ENCODE measurements at places on chromosomes 4 and X.

GRCh38 chrX:109773374-109773773, 40.3 kb upstream of the ACSL4 start:
- no peak for DNase-seq

DNA sequence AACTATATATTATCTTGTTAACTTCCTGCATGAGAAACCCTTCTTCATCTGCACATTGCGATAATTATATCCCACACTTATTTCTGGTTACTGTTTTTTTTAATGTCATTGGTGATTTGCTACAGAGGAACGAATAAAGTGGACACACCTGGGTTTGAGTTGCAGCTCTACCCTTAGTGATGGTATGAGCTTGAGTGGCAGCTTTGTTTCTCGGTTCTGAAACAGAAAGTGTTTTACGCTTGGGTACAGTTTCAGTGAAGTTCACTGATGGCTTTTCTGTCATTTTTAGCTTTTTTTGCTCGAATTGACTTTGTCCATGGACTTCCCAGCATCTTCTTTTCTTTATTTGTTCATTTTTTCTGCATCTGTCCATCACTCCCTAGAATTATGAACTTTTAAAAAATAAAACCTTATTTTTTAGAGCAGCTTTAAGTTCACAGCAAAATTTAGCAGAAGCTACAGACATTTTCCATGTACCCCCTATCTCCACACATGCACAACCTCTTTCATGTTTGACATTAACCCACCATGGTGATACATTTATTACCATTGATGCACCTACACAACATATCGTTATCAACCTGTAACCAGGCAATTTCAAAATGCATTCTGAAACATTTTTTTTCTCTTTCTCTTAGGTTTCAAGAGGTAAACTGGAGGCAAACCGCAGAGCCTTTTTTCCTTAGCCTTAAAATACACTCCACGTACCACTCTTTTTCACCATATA, 1041.6 kb upstream of the PRKX start:
- no peak for DNase-seq

DNA sequence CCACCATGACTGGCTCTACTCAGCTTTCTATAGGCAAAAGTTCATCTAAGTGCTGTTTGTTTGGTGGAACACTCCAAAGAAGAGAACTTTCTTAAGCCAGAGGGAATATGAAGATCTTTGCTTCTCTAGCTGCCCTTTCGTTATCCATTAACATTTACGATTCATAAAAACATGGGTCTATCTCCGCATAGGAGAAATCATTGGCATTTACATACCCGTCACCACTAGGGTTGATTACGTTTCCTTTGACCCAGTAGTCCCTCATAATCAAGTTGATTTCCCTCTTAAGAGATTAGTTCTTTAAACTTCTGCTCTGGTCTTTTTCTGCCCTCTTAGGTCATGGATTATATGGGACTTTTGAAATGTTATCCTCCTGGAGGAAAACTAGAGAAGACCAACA, 57.5 kb downstream of the PTCHD1 start:
- no peak for DNase-seq

DNA sequence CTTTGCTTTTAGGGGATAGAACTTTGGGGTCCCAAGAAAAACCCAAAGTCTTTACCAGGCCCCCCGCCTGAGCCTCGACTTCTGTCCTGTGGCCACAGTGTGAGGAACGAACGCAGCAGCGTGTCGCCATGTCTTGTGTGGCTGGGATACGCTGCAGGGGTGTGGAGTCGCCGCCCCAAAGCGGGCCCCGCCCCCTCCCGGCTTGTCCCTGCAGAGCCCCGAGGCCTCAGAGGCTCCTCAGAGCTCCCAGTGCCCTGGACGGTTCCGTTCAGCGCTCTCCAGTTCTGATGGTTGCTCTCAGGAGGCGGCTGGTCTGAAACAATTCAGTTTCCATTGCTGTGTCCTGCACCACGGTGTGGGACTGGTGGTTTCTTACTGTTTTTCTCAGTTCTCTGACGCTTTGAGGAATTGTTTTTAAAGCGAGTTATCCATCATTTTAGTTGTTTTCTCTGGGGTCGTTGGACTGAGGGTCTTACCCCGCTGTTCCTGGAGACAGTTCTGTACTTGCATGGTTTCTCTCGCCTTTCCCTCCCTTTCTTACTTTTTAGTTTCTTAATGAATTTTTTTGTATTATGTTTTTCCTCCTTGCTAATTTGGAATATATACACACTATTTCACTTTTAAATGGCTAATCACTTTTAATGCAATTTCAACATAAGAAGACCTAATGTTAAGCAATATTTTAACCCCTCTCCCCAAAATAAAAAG, 1.6 kb upstream of the IDUA start:
- DNase-seq = no peak

GRCh38 chrX:19793471-19793870, 93.9 kb downstream of the SH3KBP1 start:
- no peak for DNase-seq

DNA sequence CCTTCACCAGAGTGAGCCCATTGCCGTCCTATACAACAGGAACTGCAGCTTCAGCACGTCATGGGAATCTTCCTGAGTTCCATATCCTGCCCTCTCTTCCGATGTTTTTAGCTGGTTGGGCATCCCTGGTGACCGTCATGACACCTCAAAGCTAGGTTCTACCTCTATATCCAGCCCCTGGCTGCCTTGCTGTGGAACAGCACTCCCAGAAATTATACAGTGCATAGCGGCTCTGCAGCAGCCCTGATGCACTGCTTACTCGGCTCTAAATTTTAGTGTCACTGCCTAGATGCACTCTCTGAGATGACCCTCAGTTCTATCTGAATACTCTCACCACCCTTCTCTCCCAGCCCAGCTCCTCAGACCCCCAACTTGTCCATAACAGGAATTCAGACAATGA, 44.3 kb downstream of the ARHGEF38 start:
- DNase-seq = no peak

DNA sequence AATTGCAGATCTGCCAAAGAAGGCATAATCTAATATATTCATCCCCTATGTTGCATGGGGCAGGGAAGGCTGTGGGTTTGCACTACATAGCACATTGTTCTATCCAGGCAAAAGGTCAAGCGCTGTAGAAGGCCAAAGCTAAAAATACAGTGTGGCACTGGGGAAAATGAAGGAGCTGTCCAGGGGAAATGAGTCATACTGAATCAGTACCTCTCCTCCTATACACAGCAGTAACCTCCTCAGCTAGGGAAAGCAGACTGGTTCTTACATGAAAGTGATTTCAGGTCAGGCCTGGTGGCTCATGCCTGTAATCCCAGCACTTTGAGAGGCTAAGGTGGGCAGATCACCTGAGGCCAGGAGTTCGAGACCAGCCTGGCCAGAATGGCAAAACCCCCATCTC, 31.0 kb upstream of the SLC25A4 start:
- DNase-seq = no peak

DNA sequence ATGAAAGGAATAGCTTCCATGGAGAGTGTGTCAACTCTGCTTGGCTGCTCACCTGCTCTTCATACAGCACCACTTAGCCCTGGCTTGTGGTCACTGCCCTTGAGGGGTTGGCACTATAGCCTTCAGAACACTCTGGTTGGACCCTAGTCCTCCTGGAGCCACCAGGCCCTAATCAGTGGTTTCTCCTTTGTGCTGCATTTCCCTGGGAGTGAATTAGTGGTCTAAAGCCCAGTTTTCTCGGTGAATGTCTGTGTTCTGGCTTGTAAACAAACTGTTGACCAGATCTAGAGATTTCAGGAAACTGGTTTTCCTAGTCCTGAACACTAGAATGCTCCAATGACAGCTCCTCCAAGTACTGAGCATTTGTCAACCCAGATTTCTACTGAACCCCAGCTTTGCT, 28.6 kb upstream of the TMEM154 start:
- no peak for DNase-seq

DNA sequence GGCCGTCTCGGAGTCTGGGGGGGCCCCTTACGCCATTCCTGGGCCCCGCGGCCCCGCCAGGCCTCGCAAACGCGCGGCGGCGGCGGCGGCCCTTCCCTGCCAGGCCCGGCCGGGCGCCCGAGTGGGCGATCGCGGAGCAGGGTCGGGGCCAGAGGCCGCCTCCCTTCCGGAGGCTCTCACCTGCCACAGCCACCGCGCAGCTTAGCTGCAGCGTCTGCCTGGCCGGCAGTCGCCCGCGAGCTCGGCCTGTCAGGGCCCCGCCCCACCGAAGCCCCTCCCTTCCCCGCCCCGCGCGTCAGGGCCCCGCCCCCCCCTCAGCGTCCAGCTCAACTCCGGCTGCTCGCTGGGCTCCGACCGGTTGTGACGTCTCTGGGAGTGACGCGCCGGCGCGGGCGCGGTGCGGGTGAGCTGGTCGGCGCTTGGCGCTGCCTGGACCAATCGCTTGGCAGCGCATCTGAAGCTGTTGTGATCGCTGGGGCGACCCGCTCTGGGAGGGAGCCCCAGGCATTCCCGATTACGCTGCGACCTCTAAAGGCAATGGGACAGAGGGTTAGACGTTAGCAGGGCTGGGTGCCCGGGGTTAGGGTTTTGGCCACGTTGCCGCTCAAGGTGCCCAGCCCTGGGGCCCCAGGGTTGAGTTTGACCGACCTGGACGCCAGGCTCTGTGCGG, at the start of gene SLC10A3:
Gene SLC10A3, minus strand, starts transcription at position 216 of the 670 bp plus-strand sequence. CDS start 1,689 bp downstream, outside the sequence.
- DNase-seq = peak; percentile 96

DNA sequence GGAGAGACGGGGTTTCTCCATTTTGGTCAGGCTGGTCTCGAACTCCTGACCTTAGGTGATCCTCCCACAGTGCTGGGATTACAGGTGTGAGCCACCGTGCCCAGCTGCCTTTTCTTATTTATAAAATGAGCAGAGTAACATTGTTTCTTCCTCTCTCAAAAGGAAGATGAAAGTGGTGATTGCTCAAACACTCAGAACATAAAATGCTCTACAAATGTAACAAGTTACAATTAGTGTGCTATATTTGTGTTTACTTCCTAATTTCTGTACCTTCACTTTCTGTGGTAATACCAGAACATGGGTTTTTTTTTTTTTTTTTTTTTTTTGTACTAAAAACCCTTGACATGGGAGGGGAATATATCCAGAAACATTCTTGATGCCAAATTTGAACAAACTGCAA, 197.9 kb downstream of the MGST2 start:
- no peak for DNase-seq

GRCh38 chrX:121456315-121456714, 408.9 kb downstream of the GLUD2 start:
- DNase-seq = no peak

- no peak for DNase-seq
These were observed 238.2 kb downstream of the MGST2 start for GRCh38 chr4:139903845-139904244.

DNA sequence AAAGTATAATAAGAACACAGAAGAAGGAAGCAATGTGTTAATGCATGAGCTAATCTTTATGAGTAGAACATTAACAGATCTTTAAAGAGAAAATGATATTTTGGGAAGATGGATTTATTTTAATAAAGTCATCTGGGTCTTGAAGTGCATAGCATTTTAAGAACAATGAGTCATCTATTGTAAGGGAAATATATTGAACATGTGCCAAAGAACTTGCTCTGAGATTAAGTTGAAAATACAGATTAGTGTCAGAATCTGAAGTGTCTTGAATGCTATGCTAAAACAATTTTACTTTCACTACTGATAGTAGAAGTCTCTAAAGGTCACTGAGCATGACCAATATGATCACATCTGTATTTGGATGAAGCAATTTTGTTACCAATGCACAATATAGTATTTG, 776.7 kb upstream of the GRID2 start:
- no peak for DNase-seq

DNA sequence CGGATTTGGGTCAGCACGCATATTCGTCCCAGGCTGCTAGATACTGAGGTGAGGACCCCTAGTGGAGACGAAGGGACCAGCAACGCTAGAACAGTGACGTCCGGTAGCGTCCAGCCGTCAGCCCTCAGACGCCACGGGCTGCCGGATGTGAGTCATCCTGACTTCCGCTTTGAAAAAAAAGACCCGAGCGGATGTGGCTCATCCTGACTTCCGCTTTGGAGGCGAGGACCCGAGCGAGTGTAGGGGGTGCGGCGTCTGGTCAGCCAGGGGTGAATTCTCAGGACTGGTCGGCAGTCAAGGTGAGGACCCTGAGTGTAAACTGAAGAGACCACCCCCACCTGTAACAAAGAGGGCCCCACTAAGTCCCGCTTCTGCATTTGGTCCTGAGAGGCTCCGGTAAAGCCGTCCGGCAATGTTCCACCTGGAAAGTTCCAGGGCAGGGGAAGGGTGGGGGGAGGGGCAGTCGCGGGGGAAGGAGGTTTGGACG, at the start of gene MAGEB2:
Gene MAGEB2, plus strand, starts transcription at position 207 of the 487 bp plus-strand sequence. CDS start 3,018 bp downstream, outside the sequence.
- DNase-seq = no peak

All from Karpas-422 (cell line).